Testis (tissue), 5 donors: ENCODE measurements at places on chromosomes 3 and 15.

- no peaks in the 10 kb centered on the region for H3K36me3 ChIP-seq
- no peak for DNase-seq
Observed at GRCh38 chr3:194667363-194667762, 4.6 kb downstream of the LSG1 start.

- no peaks in the 10 kb centered on the region for H3K27me3 ChIP-seq
- H3K4me1 ChIP-seq = no peaks in the 10 kb centered on the region
- no peaks in the 10 kb centered on the region for H3K36me3 ChIP-seq
- no peak overlapping the region for H3K27ac ChIP-seq
Observed at GRCh38 chr3:14891135-14892132, 55.9 kb upstream of the NR2C2 start.

DNA sequence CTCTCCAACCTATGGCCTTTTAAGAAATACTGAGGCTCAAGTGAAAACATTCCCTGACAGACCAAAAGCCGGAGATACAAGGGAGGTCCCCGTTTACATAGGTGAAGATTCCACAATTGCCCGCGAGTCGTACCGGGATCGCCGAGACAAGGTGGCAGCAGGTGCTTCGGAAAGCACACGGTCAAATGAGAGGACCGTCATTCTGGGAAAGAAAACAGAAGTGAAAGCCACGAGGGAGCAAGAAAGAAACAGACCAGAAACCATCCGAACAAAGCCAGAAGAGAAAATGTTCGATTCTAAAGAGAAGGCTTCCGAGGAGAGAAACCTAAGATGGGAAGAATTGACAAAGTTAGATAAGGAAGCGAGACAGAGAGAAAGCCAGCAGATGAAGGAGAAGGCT, 24.8 kb downstream of the SYNM start:
- no peak for DNase-seq
- no peak overlapping the region for H3K4me3 ChIP-seq
- H3K36me3 ChIP-seq = no peaks in the 10 kb centered on the region
- no peak overlapping the region for H3K27ac ChIP-seq
- no peaks in the 10 kb centered on the region for H3K4me1 ChIP-seq

- peaks cover 5% of the 10 kb centered on the region for H3K4me1 ChIP-seq
- no peak overlapping the region for H3K27ac ChIP-seq
- H3K36me3 ChIP-seq = no peaks in the 10 kb centered on the region
Observed at GRCh38 chr3:45082142-45082538, 56.0 kb downstream of the CLEC3B start.

DNA sequence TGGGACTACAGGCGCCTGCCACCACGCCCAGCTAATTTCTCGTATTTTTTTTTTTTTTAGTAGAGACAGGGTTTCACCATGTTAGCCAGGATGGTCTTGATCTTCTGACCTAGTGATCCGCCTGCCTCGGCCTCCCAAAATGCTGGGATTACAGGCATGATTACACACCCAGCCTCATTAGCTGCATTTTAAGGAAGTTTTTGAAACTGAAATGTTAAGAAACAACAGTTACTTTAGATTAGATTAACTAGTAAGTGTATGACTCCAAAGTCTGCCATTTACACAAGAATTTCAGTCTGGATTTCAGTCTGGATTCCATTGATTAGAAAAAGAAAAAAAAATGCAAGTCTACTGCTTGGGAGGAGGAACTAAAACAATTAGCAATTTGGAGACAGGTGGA, 24.5 kb upstream of the VPS39 start:
- H3K4me3 ChIP-seq = no peak overlapping the region
- DNase-seq = no peak
- H3K27me3 ChIP-seq = no peaks in the 10 kb centered on the region
- H3K4me1 ChIP-seq = no peaks in the 10 kb centered on the region

DNA sequence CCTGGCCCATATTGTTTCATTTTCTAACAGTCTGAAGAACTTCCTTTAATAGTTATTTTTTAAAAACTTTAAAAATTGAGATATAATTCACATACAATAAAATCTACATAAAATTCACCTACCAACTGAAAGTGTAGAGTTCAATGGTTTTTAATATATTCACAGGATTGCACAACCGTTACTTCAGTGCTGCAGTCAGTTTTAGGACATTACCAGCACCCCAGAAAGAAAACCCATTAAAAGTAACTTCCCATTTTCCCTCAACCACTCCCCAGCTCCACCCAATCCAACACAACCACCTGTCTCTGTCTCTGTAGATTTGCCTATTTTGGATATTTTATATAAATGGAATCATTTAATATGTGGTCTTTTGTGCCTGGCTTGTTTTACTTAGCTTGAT, 29.6 kb downstream of the MGA start:
- no peak for DNase-seq
- no peak overlapping the region for H3K4me3 ChIP-seq
- H3K36me3 ChIP-seq = no peaks in the 10 kb centered on the region
- H3K27me3 ChIP-seq = no peaks in the 10 kb centered on the region
- no peak overlapping the region for H3K27ac ChIP-seq
- H3K4me1 ChIP-seq = peaks cover 11% of the 10 kb centered on the region

DNA sequence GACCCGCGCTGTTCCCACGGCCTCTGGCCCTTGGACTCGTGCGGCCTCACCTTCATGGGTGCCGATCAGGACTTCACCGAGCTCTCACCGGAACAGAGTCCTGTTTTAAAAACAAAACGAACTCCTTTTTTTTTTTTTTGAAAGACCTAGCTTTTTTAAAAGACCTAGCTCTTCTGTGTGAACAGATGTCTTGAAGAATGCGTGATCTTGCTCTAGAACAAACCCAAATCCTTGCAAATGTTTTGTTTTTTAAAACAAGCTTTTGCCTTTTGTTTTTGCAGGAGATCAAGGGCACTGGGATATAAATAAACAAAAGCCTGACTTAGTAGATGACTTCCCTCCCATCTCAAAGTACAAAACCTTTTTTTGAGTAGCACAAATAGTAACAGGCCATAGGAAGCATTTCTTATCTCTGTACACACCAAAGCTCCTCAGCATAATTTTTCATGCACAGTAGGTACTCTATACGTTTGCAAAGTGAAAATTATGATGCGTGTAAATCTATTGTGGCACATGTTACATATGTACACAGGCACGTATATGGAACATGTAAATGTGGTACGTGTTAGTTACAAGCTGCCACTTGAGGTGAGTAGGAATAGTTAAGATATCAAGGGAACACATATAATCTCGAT, 1.1 kb upstream of the MSL2 start:
- peak overlapping the region; percentile 93 for H3K4me3 ChIP-seq
- no peaks in the 10 kb centered on the region for H3K36me3 ChIP-seq
- no peaks in the 10 kb centered on the region for H3K27me3 ChIP-seq
- H3K4me1 ChIP-seq = peaks cover 13% of the 10 kb centered on the region
- no peak for DNase-seq
